ENCODE measurements at places on chromosomes 4 and X.

- DNase-seq = no peak
Observed at GRCh38 chr4:43457866-43458265, 565.4 kb downstream of the GRXCR1 start.

- no peak for DNase-seq
Observed at GRCh38 chr4:37219242-37219641, 25.3 kb upstream of the NWD2 start.

DNA sequence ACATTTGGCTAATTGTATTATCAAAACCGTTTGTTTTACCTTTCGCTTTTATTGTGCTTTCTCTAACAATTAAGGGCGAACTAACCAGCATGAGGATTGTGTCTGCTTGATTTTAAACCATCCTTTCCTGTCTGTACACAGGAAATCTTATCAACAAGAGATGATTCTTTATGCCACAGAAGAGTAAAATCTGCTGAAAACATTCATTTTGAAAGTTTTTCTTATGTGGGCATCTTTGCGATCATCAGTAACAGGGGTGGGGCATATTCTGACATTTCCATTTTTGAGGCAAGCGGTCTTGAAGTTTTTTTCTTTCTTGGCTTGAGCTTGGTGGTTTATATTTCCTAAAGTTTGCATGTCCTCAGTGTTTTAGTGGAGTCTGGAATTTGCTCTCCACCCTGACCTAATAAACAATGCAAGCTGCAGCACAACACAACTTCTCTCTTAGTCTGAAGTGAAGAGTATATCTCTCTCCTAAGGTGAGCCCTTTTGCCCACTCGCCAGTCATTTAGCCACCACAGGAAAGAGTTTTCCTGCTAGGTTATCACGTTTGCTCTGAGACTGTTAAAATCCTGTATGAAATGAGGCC lies 26.6 kb downstream of the NFKB1 start:
- DNase-seq = no peak

- peak; percentile 54 for DNase-seq
Observed at GRCh38 chr4:156512622-156513021, 459.0 kb downstream of the PDGFC start.

- DNase-seq = no peak
Observed at GRCh38 chr4:127832585-127832984, 48.1 kb upstream of the PLK4 start.

DNA sequence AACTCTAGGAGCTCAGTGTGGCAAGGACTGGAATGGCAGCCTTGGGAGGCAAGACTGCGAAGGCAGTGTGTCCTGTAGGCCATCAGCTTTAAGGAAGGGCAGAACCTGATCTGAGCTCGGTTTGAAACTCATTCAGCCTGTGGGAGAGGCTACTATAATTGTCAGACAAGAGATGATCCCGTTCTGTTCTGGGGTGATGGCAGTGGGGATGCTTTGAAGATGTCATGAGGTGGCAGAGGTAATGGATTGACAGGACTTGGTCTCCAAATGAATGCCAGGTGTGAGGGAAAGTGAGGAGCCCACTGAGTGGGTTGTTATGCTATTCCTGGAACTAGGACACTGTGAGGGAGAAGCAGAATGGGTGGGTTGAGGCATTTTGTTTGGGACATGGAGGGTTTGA lies 144.9 kb downstream of the PJA1 start:
- DNase-seq = no peak

DNA sequence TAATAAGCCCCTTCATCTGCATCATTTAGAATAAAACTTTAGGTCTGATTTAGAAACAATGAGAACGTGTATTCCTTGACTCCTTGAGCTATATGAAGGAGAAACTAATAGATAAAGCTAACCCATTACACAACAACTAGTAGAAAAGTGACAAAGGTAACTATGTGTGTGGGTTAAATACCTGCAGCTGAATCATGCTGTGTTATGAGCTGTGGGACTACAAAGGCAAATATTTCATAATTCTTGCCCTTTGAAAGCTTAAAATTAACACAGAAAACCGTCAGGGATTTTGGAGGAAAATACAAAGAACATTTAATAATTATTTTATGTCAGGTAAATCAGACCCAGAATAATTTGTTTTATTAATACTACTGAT lies 898 bp upstream of the NDP start:
- DNase-seq = no peak

DNA sequence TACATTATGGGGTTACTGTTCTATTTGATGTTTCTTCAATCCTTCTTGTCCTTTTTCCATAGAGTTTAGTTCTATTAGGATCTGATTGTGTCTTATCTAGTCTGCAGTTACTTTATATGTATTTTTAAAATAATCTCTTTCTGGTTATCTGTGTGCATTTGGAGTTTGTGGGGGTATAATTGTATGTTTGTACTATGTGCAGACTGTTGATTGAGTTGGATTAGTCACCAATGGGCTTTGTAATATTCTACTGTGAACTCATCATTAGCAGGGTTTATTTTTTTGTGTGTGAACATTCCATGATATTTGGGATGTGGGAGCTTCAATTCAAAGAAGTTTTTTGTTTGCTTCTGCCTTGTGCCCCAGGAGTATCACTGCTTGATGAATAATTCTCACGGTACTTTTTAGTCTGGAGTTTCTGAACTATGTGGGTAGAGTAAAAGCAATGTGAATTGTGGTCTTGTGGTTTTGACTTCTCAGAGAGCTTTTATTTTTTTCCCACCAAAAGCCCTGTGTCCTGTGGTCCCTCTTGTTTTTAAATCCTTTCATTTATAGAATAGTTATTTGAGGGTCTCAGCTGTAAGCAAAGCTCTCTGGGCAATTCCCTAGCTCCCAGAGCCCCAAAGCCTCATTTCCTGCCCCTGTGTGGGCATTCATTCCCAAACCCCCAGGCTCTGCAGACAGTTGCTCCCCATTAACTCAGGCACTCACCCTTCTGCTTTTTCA lies 127.8 kb downstream of the PHKA2 start:
- DNase-seq = peak; percentile 81

DNA sequence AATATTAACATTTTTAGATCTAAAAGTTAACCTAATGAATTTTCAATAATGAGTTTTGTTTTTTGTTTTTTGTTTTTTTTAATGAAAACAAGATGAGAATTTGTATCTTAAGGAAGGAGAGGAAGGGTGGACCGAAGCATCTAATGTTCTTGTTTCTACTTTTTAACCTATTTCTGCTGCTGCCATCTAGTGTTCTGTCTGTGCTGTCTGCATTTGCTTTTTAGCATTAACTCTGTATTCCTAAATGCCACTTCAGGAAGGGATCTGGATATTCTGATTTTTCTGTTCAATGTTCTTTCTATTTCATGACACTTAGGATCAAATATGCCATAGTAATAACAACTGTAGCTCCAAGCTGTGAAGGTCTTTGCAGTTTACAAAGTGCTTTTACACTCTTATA lies 161.7 kb downstream of the BRWD3 start:
- DNase-seq = peak; percentile 1

GRCh38 chr4:6504900-6505496 lies 32.6 kb upstream of the PPP2R2C start:
- no peak for DNase-seq

- DNase-seq = peak; percentile 29
Observed at GRCh38 chr4:163556177-163556576, 61.7 kb downstream of the TMA16 start.

- DNase-seq = no peak
Observed at GRCh38 chr4:151719956-151720334, 40.9 kb downstream of the GATB start.

- DNase-seq = peak; percentile 4
Observed at GRCh38 chr4:112277220-112277619, 8.5 kb downstream of the TIFA start.

DNA sequence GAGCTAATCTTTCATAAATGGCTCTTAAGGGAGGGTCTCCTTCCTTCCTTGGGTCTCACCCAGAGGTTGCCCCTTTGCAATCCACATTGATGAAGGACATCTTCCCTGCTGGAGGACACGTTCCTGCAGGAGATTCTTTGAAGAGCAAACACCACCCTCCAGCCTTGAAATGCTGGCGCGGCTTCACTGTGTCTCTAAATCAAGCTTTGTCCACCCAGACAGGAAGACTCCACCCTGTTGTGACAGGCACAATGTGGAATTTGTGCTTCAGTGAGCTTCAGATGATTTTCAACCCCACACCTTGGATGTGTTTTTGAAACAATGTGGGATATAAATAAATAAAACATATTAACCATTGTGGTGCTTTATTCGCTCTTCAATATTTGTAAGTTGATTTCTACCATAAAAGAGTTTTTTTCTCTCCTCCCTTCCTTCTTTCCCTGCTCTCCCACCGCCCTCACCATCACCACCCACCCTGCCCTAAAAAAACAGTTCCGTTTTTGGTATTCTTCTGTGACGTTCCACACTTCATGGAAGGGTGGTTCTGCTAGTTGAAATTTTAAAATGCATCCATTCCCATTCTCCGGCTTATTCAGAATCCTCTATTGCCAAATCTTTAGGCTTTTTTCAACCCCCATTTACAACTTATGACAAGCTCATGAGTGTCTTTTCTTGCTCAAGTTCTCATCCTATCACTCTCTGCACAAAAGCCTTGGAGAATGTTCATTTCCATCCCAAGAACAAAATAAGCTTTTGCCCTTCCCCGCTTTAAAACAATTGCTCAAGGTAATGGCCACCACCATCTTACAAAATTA lies 264.3 kb downstream of the RAPGEF2 start:
- peak; percentile 9 for DNase-seq

DNA sequence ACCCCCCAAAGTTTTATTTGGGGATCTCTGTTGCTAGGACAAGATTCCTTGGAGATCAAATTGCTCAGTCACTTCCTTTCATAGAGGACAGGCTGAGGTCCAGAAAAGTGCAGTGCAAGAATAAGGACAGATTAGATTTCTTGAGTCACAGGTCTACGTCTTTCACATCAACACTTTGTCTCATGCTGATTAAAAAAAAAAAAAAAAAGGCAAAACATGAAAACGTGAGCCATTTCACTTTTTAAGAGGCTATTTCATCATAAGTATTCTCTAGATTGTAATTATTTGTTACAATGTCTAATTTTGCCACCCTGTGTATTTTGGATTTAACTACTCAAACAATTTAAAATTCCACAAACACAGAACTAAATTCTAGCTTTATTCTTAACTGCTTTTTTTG lies 647.0 kb downstream of the TRAM1L1 start:
- DNase-seq = no peak

DNA sequence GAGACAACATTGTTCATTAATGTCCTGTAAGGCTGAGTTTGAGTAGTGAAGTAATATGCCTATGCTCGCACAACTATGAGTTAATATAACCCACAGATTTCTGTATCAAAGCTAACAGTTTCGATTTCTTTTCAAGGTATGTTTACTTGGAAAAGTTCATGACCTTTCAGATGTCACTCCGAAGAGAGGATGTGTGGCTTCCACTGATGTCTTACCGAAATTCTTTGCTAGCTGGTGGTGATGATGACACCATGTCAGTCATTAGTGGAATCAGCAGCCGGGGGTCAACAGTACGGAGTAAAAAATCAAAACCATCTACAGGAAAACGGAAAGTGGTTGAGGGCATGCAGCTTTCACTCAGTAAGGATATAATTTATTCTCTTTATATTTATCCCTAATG lies 124.9 kb downstream of the STAG2 start:
- DNase-seq = no peak

GRCh38 chr4:182866746-182867145 lies 50.4 kb downstream of the DCTD start:
- no peak for DNase-seq

DNA sequence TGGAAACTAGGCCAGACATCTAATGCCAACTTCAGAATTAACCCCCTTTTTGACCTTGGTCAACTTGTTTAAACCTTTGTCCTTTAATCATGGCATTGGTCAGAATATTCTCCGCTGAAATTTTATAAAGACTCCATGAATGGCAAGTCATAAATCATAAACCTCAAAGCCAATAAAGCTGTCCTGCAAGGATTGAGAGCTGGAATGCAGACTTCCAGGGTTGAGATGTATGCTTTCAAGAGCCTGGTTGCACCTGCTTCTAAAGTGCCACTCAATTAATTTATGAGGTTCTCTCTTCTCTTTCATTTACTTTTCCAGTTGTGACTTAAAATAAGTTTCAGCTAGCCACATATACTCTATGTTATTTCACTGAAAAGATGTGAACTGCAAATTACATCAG lies 136.2 kb upstream of the HCCS start:
- no peak for DNase-seq

- no peak for DNase-seq
Observed at GRCh38 chr4:10982305-10982704, 297.7 kb upstream of the CLNK start.
